Stimulated activated CD4-positive, alpha-beta T cell treated with anti-CD3 and anti-CD28 coated beads, TNF-alpha, amount 100 ng/mL, for 48 hours (primary cell): ENCODE measurements at places on chromosomes 5 and 9.

DNA sequence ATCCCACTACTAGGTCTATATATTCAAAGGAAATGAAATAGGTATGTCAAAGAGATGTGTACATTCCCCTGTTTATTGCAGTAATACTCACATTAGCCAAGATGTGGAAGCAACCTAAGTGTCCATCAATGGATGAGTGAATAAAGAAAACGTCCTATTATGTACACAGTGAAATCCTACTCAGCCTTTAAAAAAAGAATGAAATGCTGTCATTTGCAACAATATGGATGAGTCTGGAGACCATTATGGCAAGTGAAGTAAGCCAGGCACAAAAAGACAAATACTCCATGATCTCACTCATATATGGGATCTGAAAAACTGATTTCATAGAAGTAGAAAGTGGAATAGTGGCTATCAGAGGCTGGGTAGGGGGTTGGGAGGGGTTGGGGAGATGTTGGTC, 909.1 kb upstream of the DMAC1 start:
- DNase-seq = no peak

GRCh38 chr9:4842213-4842612, 49.5 kb downstream of the RCL1 start:
- DNase-seq = no peak

- DNase-seq = no peak
These were observed 5.4 kb downstream of the GOLM1 start for GRCh38 chr9:86093788-86094555.

- DNase-seq = no peak
These were observed 38.4 kb downstream of the ZFAND5 start for GRCh38 chr9:72326641-72327040.

GRCh38 chr9:78985084-78985738, 586.6 kb upstream of the TLE4 start:
- no peak for DNase-seq

- DNase-seq = no peak
These were observed 31.2 kb downstream of the MRPL36 start for GRCh38 chr5:1768283-1769000.

DNA sequence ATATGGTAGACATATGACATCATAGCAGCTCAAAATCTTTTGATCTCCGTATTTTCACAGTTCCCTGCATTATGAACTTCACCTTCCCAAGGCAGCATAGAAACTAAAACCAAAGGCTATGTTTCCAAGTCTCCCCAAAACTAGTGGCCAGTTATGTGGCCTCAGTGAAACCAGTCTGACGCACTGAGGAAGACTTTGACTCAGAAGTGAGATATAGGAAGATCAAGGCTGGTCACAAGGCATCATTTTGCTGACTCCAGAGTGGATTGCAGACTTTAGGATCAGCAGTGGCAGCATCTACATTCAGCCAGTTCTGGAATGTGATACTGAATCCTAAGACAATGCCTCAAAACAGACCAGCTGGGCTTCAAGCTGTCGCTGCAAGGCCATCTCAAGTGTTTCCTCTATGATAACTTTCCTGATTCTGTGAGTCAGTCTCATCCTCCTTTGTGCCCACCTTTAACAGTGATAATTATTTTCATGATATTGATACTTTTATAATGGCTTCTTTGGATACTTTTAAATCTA, 34.4 kb upstream of the ELL2 start:
- no peak for DNase-seq

GRCh38 chr5:33337637-33337992, 103.2 kb upstream of the TARS1 start:
- no peak for DNase-seq

GRCh38 chr9:981491-981898, 5.0 kb downstream of the DMRT3 start:
- DNase-seq = no peak

- no peak for DNase-seq
These were observed 6.2 kb downstream of the IL17B start for GRCh38 chr5:149372932-149373331.

DNA sequence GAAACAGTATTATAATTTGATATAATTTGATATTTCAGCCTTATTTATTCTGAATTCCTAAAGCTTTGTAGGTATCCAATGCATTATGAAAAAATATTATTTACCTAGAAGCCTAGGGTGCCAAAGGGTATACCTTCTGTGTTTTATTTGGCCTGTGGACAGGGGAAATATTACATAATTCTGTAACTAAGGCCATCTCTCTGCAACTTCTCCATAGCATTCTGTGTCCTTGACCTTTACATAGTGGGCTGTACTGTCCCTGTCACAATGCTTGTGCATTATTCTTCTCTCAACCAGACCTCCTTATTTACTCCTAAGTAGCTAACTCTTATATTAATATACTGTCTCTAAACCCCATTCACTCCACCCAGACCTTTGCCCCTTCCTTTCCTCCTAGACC, 57.0 kb upstream of the RANBP6 start:
- no peak for DNase-seq

GRCh38 chr5:165157219-165157618, 1651.8 kb downstream of the MAT2B start:
- DNase-seq = no peak

DNA sequence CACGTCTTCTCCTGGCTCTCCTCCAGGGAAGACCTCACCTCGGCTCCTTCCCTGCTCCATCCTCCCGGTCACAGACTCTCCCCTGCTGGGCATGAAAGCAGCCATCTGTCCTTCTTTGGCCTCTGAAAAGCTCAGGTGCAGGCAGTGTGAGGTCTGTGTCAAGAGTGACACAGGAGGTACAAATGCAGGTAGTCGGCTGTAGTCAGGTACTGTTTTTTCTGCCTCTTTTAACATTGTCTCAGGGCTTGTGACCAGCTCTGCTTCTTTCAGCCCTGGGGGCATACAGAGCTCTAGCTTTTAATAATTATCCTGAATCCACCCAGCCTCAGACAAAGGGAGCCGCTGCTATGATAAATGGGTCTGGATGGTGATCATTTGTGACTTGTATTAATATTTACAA, 46.4 kb downstream of the C5orf15 start:
- DNase-seq = no peak

DNA sequence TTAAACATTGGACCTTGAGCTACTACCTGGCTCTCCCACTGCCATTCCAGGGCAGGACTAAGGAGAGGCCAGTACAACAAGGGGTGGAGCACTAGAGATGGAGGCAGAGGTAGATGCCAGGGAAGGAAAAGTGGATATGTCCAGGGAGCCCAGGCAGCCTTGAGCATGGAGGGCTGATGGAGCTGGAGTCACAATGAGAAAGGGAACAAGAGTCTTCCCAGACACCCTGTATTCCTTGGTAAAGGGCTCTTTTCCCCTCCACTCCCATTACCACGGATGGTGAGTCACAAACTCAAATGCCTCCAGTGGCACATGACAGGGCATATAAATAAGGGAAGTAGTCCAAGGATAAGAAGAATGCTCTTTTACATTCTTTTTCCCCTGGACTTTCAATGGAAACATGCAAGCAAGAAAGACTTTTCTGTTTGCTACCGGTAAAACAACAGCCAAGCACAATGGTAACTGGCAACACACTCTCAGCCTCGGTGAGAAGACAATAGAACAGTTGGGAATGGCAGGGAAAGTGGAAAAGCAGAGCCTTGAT, 16.7 kb downstream of the ERAP1 start:
- no peak for DNase-seq

GRCh38 chr5:164119806-164120447, 614.5 kb downstream of the MAT2B start:
- DNase-seq = no peak

DNA sequence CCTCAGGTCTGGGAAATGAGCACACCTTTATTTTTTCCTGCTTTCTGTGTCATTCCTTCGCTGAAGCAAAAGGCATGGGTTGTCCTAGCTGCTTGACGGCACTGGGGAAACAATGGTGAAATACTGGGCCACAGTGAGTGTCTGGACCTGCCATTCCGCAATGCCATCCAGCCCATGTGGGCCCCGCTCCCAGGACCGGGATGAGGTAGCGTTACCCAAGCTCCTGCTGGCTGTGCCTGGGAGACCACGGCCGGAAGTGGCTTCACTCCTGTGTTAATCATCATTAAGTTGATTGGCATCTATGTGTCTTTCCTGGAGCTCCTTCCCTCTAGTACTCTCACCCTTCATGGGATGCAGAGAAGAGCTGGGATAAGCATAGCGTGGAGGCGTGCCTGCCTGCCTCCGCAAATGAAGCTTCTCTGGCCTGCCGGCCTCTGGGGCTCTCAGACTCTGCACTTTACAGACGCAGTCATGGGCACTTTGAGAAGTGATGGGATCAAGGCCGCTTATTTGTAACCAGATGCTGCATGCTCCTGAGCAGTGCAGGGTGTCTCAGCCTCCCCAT, 16.5 kb upstream of the SMIM32 start:
- DNase-seq = no peak

DNA sequence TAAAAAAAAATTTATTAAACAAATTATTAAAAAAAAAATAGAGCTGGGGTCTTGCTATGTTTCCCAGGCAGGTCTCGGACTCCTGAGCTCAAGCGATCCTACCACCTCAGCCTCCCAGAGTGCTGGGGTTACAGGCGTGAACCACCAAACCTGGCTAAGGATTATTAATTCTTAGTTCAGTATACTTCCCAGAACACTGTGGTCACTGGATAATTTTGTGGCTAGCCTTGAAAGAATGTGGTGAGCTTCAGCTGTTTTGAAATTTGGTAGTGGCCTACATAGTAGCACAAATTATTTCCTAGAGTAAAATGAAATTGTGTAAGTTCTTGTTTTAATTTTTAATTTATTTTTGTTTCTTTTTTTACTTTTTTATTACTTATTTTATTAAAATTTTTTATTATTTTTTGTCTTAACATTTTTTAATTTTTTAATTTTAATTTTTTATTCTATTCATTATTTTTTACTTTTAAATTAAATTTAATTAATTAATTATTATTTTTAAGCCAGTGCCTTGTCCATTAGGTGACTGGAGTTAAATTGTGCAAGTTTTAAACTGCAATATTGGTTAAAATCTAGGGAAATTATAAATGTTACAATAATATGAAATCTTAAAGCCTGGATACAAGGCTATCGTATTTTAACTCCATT, 23.0 kb downstream of the ARRDC3 start:
- no peak for DNase-seq

- DNase-seq = no peak
These were observed 125.5 kb downstream of the PIK3R1 start for GRCh38 chr5:68341006-68341405.

DNA sequence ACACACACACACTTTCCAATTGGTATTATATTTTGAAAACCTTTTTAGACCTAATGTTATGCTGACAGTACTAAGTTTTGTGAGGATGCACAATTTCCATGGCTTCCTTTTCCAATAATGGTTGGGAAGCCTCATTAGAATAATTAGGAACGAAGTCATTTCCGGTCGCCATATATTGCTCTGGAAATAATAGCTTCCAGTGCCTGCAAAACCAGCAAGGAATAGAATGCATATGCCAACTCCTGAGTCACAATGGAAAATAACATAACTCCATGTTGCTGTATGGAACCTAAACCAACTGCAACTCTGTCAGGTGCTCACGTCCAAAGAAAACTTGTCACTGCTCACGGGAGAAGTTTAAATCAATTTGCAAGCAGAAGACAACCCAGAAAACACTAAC, 222.0 kb downstream of the EBF1 start:
- no peak for DNase-seq

DNA sequence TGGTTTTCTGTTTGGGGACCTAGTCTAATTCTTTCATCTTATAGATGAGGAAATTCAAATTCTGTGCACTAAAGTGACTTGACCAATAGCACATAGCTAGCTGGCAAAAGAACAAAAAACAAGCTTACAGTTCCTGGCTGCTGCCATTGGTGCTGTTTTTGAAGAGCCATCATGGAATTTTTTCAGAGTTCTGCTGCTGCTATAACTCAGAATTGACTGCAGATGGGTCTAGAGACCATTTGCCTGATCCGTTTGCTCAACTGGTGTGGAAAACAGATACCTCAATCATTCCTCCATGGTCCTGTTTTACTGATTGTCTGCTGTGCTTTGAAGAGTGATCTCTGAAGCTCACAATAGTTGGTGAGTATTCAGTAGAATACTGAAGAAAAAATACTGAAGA, 15.2 kb downstream of the FBXL7 start:
- no peak for DNase-seq

- no peak for DNase-seq
These were observed 687 bp downstream of the LYSMD3 start for GRCh38 chr5:90528601-90529193.

DNA sequence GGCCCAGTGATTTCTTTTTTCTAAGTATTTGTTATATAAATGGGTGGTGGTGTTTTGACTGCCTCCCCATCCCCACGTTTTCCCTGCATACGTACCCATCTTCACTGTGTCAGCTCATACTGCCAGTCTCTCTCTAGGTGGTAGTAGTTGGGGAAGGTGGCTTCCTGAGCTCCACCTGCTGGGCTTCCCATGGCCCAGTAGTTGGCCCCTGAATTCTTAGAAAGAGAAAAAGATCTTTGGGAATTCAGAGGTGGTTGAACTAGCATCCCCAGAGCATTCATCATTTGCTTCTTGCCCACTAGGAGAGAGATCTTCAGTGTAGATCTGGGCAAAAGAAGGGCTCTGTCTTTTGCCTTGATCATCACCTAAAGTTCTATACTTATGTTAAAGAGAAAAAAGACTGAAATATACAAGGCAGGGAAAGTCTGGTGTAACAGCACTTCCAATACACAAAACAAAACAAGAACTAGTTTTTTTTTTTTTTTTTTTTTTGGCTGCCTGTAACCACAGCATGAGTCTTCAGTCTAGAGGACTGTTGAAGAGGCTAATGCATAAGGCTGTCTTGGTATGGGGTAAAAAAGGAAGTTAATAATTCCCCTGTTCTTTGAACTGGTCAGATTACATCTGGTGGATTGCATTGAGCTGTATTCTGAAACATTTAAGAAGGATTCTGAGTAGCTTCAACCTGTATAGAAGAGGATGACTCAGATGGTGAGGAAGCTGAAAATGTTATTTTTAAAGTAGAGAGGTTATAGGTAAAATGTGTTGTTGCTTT, 128.7 kb downstream of the ATG10 start:
- DNase-seq = no peak

DNA sequence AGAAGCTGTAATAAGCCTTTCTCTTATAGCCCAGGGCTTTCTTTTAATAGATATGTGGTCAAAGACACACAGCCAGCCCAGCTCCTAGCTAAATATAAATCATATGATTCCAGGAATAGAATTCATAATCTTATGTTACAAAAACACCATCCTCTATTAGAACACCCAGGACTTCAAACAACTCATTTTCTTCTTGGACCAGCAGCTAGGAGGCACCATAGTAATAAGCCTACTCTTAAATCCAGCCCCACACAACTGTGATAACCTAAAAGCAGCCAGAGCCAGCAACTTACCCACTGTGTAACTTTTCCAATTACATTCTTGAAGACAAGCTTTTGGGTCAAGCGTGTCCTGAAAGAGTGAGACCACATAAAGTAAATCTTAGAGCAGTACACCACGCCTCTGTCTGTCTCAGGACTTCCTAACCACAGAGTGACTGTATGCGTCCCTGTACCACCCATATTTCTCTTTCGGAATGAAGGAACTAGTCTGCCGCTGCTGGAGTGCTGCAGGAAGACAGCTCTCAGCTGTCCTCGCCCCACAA, 223.8 kb downstream of the TLE1 start:
- no peak for DNase-seq

DNA sequence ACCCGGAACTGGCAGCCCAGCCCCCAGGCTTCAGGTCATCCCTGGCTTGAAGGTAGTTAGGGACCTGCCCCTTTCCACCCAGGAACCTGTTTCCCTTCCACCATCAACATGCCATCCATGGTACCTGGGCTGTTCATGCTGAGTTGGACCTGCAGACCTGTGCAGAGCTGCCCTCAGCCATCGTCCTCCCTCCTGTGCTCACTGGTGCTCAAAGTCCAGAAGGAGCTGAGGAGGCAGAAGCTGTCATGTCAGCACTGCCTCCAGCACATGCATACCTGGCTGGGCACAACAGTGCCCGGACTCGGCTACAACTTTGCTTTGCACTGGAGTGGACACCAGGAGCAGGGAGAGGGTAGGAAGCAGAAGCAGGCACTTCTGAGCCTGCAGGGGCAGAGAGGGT, 36.2 kb downstream of the BTNL8 start:
- DNase-seq = no peak
